Hematopoietic multipotent progenitor cell treated with erythropoietin and hydrocortisone succinate and interleukin-3 and kit ligand, for 6 days (in vitro differentiated cells): ENCODE measurements at places on chromosomes 13 and 19.

GRCh38 chr13:21176982-21177284, 475 bp downstream of the MRPL57 start:
- DNase-seq = peak; percentile 40

- no peak for DNase-seq
Observed at GRCh38 chr13:31352467-31352866, 152.7 kb downstream of the B3GLCT start.

- DNase-seq = no peak
Observed at GRCh38 chr13:108705031-108705430, 75.6 kb downstream of the MYO16 start.

GRCh38 chr13:33231339-33231738, 54.2 kb downstream of the STARD13 start:
- no peak for DNase-seq

- no peak for DNase-seq
Observed at GRCh38 chr19:5133986-5134595, 165.2 kb downstream of the KDM4B start.

- no peak for DNase-seq
Observed at GRCh38 chr13:63093907-63094469, 1678.3 kb upstream of the PCDH20 start.

GRCh38 chr13:98486412-98486811, 90.5 kb downstream of the STK24 start:
- no peak for DNase-seq

GRCh38 chr13:84931264-84931663, 868.0 kb downstream of the SLITRK6 start:
- DNase-seq = no peak

GRCh38 chr13:67841071-67841470, 610.9 kb upstream of the PCDH9 start:
- peak; percentile 2 for DNase-seq

- DNase-seq = peak; percentile 10
Observed at GRCh38 chr13:47588676-47589075, 412.4 kb downstream of the SUCLA2 start.

- DNase-seq = peak; percentile 73
Observed at GRCh38 chr19:45164577-45165335, 4.0 kb upstream of the NKPD1 start.

- no peak for DNase-seq
Observed at GRCh38 chr13:72005455-72005854, 138.5 kb upstream of the DACH1 start.

DNA sequence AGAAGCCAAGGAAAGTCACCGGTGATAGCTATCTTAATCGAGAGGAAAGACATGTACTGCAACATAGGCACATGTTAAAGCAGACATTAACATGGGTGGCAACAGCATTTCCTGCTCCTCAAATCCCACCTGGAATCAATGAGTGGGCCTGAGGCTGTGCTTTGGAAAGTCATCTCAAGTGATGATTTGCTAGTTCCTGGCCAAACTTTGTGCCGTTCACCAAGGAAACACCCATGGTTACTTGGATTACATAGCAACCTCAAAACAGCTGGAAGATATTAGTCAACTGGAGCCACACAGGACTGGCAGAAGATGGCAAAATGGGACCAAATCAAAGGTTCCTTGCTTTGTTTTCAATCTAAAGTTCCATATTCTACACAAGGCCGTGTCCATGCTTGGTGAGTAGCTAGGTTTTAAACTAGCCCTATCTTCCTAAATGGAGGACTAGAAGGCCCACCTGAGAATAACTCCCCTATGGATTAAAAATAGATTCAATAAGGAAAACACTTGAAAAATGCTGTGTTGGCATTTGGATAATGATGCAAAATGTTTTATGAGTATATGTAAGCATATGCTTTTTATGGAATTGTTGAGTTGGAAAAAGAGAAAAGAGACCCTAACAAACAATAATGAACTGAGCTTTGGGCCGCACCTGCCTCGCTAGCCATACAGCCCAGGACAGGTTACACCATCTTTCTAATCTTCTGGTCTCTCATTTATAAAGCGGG, 144.5 kb downstream of the RGCC start:
- DNase-seq = no peak

- no peak for DNase-seq
Observed at GRCh38 chr13:48040896-48041295, 3.4 kb downstream of the NUDT15 start.

DNA sequence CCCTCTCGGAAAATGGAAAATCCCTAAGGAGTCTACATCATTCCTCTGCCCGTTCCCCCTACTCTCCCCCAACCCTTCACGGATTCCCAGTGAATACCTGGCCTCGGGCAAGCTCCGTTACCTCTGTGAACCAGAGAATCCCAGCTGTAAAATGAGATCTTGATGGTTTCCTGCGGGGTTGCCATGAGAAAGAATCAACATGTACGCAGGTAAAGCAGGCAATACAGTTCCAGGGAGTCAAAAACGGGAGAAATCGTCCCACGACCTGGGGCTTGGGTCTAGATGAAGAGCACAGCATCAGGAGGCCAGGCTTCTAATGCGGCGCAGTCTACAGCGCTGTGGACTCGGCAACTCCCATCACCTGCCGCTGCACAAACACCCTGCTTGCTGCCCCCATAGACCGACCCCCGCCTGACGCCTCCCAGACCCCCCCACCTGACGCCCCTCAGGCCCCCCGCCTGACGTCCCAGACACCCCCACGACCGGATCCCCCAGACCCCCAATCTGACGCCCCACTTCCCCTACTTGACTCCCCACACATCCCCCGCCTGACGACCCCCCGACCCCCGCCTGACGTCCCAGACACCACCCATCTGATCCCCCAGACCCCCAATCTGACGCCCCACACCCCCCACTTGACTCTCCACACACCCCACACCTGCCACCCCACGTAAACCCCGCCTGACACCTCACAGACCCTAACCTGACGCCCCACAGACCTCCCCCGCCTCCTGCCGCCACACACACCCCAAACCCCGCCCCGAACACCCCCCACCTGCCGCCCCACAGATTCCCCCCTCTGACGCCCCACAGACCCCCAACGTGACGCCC, 680 bp downstream of the LIG4 start:
- DNase-seq = no peak

DNA sequence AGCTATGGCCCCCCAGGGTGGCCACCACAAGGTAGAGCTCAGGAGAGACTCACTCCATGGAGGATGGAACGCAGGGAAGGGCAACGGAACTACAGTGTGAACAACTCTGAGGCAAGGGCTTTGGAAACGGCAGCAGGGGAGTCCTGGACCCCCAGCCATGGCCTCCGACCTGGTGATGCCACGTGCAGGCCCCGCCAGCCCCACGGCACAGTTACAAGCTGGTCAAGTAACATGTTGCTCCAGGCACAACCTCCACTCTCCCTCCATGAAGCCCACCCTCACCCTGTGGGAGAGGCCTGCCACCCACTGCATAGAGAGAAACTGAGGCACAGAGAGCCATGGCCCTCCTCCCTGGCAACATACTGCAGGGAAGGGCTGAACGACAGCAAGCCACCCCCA, 9.1 kb upstream of the CERS1 start:
- no peak for DNase-seq

DNA sequence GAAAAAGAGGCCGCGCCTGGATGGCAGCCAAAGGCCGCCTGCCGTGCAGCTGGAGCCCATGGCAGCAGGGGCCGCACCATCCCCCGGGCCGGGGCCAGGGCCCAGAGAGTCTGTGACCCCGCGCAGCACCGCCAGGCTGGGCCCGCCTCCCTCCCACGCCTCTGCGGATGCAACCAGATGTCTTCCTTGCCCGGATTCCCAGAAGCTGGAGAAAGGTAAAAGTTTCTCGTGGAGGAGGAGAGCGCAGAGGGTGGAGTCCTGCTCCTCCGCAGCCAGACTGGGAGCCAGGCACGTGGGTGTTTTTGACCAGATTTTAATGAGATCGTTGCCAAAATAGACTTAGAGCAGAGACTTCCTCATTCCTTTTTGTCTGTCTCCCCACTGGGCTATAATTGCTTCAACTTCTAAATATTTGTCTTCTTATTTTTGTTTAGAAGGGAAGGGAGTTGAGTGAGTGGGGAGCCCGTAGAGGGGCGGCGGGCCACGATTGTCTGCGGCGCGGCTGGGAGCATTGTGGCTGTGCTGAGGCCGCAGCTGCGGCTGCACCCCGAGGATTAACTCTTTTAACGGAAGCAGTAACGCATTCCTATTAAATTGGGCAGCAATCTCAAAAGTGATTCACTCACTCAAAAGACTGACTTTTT, 22.8 kb upstream of the NDUFS7 start:
- no peak for DNase-seq

GRCh38 chr19:51368366-51369282, at the start of gene CLDND2:
CLDND2 (minus strand) TSS chr19:51369003; CDS start chr19:51368577, 426 bp downstream.
- DNase-seq = peak; percentile 38

DNA sequence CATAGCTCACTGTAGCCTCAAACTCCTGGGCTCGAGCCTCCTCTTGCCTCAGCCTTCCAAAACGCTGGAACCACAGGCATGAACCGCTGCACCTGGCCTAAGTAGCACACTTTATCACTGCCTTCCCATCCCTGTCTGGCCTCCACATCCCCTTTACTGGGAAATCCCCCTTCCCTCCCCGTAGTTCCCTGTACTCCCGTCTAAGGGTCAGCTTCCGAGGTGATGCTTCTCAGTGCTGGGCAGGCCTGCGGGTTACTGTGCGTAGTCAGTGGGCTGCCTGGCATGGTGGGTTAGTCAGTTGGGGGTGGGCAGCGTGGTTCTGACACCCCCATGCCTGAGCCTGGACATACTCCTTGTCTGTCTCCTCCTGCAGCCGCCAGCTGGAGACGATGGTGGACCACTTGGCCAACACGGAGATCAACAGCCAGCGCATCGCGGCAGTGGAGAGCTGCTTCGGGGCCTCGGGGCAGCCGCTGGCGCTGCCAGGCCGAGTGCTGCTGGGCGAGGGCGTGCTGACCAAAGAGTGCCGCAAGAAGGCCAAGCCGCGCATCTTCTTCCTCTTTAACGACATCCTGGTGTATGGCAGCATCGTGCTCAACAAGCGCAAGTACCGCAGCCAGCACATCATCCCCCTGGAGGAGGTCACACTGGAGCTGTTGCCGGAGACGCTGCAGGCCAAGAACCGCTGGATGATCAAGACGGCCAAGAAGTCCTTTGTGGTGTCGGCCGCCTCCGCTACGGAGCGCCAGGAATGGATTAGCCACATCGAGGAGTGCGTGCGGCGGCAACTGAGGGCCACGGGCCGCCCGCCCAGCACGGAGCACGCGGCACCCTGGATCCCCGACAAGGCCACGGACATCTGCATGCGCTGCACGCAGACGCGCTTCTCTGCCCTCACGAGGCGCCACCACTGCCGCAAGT, 8.4 kb downstream of the PLEKHF1 start:
- no peak for DNase-seq

- no peak for DNase-seq
Observed at GRCh38 chr19:43984687-43985000, 656 bp downstream of the ZNF155 start.

DNA sequence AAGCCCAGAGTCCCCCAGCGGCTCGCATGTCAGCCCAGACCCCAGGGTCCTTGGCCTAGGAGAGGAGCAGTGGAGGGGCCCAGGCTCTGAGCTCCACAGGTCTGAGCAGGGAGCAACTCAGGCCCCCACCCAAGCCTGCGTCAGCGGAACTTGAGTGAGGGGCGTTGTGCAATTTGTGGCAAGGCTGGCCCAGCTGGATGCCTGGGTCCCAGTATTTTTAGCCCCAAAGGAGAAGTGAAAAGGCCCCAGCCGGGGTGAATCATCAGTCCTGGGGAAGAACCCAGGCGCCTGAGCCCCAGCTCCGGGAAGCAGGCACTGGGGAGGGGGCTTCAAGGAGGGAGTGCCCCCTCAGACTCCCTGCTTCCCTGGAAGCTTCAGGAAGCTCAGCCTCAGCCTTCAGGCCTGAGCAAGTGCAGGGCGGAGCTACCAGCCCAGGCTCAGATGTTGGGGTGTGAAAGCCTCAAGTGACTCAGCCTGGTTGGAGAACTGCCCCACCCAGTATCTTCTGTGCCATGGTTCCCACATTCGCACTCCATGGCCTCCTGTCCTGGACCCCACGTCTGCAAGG, 7.2 kb downstream of the MED29 start:
- DNase-seq = peak; percentile 91

GRCh38 chr13:44337581-44337980, 36.0 kb upstream of the SERP2 start:
- no peak for DNase-seq

DNA sequence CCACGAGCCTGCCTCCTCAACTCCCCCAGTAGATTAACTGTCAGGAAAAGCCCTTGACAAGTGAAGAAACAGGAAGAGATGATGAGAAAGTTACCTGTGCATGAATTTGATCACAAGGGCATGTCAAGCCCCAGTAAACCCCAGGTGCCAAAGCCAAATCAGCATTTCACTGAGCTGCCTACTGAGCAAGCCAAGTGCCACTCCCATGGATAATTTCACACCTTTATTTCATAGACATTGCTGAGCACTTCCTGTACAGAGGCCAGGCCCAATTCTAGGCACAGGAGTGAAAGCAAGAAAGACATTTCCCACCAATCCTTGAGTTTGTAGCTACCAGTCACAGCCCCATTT, 2.4 kb downstream of the GADD45GIP1 start:
- no peak for DNase-seq

GRCh38 chr13:31638577-31638976, 100.7 kb upstream of the RXFP2 start:
- DNase-seq = no peak

DNA sequence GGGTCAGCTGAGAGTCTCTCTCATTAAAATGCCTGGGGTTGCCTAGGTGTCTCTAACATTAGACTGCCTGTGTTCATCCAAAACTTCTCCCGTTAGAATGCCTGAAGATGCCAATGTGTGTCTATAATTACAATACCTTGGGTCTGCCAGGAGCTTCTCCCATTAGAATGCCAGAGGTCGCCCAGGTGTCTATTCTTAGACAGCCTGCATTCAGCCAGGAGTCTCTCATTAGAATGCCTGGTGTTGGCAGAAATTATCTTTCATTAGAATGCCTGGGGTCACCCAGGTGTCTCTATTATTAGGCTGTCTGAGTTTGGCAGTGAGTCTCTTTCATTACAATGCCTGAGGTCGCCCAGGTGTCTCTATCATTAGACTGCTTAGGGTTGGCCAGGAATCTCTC, 1560.2 kb downstream of the UQCRFS1 start:
- no peak for DNase-seq

DNA sequence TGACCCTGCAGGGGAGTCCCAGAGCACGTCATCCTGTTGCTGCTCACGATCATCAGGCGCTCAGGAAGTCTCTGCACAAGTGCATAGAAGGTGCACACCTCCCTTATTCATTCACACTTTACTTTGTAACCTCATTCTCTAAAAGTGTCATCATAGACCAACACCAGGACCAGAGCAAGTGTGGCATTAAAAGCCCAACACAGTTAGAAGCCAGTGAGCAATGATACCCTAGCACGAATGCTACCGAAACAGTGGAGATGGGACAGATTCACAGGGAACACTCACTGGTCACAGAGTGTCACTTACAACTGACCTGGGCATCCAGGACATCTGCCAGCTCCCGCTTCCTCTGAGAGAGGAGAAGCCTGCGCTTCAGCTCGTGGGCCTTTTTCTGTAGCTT, 17.0 kb downstream of the HAUS8 start:
- DNase-seq = no peak

GRCh38 chr13:98214008-98214643, 37.1 kb upstream of the RNF113B start:
- no peak for DNase-seq
